Uterus (tissue), 4 donors: ENCODE measurements at places on chromosomes 11 and 22.

- no peak for DNase-seq
These were observed 167.1 kb upstream of the TTC12 start for GRCh38 chr11:113147249-113147648.

DNA sequence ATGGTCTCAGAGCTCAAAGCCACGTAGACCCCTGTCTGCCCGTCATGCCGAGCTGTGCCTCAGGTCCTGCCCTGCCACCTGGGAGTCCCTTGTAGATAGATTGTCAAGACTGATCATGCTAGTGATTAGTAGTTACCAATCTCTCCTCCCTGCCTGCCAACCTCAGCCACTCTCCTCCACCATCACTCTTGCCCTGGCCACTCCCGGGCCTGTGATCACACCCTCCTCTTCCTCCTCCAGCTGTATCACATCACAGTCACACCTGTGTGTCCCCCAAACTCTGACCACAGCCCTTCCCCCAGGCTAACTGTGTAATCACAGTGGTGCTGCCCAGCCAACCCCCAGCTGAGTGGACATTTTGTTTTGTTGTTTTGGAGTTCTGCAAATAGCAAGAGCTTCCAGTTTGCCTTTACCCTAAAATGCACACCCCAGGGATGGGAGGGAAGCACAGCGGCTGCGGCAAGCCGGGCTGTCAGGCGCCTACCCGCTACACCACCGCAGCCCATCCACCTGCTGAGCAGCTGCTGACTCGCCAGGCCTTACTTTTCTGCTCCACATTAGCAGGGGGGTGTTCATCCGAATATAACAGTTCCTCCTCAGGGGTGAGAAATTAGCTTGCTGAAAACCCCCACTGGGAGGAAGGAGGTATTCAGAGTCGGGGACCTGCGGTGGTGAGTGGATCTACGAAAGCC lies 45.8 kb downstream of the LRFN4 start:
- DNase-seq: no peak

- DNase-seq: no peak
These were observed 23.0 kb downstream of the SHANK3 start for GRCh38 chr22:50695421-50696250.

- no peak for DNase-seq
These were observed 33.6 kb upstream of the MMP7 start for GRCh38 chr11:102564110-102564509.

DNA sequence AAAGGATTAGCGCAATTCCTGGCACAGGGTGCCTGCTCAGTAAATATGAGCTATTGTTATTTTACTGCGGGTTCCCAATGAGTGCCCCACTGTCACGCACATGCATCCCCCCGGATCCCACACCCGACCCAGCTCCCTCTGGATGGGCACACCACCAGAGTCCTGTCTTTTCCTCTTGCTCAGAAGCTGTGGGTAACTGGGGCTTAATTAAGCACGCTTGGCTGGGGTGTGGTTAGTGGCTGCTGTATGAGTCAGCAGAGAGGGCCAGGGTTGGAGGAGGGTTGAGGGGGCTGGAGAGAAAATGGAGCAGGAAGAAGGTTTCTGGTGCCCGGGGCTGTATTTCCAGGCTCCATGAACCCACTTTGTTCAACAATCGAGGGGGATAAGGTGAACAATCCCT lies 30.3 kb upstream of the NECTIN1 start:
- no peak for DNase-seq

- DNase-seq: no peak
These were observed 37.5 kb upstream of the RTL6 start for GRCh38 chr22:44535362-44536095.

- no peak for DNase-seq
These were observed 90.1 kb downstream of the TEAD1 start for GRCh38 chr11:12764187-12764914.
